HCEC 1CT (cell line): ENCODE measurements at places on chromosomes 7 and 10.

- no peak for DNase-seq
Observed at GRCh38 chr7:44116087-44116788, 7.1 kb downstream of the POLD2 start.

DNA sequence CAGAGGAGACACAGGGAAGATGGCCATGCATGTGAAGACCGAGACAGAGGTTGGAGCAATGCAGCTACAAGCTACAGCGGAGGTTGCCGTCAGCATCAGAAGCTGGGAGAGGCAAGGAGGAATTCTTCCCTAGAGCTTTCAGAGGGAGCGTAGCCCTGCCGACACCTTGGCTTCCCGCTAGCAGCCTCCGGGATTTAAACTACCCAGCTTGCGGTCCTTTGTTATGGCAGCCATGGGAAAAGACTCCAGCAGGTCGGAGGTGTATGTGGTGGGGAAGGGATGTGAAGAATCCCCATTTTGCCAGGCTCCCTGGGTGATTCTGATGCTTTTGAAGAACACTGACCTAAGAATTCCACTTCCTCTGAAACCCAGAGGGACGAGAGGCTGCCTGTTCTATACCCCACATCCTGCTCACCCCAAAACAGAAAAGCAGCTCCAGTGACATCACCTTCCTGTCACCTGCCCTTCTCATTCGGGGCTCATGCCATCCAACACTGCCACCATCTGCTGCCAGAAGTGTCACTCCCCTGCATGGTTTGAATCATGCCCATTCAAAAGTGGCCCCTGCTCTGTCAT, 3.3 kb upstream of the SEPHS1 start:
- DNase-seq = no peak

DNA sequence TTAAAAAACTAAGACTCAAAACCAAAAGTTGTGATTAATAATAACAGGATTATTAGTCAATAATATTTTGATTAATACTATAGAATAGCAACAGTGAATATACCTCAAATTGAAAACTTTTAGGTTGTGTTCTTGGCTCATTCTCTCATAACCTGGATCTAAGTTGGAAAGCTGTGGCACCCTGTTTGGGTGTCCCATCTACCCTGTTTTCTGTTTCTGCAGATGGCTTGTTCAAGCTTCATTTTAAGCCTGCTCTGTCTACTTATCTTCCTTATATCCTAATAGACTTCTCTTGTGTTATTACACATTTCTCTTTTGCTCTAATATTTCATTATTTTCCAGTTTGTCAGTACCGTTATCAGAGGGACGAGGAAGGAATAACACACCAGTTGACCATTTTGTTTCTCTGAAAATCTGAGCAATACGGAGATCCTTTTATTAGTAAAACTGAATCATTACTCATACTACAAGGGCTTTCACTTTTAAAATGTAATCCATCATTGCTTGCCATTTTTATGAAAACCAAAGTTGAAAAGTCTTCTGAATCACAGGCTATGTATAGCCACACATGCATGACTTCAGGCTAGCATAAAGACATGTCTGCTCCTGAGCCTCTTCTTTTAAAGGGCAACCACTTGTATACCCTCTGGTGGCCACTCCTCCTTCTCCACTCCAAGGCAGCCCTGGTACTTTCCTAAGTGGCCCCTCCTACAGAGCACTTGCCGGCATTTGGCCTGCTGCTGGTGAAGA, 22.3 kb downstream of the COX15 start:
- DNase-seq = peak; percentile 78

DNA sequence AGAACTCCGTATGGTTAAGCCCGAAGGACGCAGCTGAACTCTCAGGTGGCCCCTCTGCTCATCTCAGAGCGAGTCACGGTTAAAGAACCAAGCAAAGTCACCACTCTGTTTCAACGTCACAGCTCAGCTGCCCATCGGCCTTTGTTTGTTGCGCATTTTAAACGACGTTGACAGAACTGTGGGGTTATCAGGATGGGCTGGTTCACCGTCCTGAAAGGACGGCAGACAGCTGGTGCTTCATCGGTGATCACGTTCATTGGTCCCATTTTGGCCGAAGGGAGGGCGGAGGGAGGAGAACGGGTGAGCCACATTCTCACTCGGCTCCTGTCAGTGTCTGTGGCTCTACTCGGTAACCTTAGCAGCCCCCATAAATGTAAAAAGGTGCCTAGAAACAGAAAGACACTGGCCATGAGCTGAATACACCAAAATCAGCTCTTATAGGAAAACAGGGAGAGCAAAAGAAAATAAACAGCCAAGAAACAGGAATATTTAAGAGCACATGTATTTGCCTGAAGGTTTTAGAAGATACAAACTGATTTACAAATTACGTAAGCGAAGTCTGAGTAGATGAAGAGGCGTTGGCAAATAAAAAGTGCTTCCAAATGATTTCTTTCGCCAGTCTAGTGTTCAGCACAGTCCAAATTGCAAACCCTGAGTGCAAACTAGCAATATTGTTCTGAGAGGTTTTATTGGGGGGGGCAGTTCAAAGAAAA, 8.4 kb downstream of the PRKAG2 start:
- no peak for DNase-seq

- DNase-seq = peak; percentile 30
Observed at GRCh38 chr10:50310560-50311174, 59.4 kb upstream of the ASAH2 start.

DNA sequence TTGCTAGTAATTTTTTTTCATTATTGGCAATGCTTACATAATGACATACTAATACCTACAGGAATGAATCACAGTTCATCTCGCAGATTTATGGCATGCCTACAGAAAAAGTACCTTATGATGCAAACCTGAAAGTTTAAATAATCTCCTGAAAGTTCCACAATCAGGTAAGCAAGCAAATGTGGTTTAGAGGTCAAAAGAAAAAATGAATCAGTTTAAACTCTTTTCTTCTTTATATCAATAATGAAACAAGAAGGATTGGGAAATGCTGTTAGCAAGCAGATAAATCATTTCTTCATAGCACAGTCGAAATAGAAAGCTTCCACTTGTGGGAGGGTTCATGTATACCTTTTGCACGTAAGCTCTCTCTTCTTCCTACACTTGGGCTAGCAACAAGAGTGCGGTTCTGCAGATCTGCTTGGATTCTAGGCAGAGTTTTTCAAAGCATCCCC, 53.7 kb upstream of the MTPN start:
- DNase-seq = no peak

GRCh38 chr7:3725155-3726059, 424.4 kb downstream of the SDK1 start:
- no peak for DNase-seq

GRCh38 chr10:132224343-132225072, 37.8 kb downstream of the DPYSL4 start:
- DNase-seq = no peak

- DNase-seq = no peak
Observed at GRCh38 chr10:13231808-13232207, 2.4 kb downstream of the UCMA start.

DNA sequence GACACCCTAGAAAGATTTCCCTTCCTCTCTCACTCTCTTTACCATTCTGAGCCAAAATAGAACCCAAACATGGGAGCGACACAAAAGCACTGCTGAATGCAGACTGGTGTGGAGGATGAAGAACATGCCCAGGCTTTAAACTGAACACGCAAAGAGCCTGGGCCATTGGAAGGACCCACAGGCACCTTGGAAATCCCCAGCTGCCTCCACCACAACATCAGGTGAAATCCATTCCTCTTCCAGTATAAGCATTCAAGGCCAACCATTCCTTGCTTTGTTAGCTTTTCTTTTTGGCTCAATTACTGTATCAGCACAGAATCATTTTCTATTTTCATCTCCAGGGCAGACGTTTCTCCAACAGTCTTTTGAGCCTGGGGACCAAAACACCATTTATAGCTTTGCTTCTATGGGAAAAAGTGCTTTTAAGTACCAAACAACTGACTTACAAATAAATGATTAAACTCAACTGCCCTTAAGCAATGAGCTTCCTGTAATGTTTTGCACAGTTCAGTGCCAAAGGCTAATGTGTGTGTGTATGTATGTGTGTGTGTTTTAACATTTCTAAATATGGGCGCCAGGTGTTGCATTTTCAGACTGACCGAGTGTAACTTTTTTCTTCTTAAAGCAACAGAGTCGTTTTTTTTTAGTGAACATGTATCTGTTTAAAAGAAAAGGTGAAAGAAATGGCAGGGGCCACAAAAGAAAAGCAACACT, 16.2 kb upstream of the BLNK start:
- no peak for DNase-seq

DNA sequence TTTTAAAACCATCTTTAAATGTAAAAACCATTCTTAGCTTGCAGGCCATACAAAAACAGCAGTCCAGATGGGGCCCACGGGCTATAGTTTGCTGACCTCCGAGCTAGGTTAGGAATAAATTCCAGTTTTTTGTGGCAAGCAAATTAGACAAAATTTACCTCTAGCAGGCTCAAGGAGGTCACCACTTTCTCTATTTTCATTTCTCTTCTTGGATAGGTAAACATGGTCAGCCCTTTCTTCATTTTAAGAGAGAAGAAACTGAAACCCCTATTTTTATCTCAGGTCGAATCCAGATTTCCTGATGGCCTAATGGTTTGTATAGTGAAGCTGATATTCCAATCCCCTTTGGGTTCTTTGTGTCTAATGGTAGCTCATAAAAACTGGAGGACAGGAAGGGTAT, 10.7 kb downstream of the IKZF5 start:
- DNase-seq = no peak

DNA sequence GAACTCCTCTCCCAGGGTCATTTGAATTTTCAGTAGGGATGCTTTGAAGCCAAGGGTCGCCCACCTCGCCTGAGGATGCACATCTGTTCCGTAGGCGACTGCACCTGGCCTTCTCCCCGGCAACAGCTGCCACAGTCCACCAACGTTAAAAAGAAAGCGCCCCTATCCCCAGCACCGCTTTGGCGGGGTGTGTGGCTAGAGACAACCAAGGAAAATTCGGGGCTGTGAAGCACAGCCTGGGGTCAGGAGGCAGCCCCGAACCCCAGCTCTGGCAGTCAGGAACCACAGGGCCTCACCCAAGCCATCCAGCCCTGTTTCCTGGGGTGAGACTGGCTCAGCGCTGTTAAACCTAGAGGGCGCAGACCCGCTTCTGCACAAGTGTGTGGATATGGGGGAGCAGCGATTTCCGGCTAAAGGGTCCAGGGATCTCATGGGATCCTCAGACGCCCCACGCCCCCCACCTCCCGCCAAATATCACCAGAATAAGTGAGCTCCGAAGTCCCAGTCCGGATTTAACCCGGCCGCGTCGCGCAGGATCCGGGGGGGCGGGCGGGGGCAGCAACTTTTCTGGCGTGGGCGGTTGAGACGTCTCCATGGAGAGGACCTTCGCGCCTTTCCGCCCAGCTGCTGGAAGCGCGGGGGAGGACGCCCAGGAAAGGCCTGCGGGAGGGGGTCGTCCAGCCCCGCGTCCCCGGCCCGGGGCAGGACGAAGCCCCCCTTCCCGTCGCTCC, 822 bp downstream of the ZC3HAV1L start:
- peak; percentile 56 for DNase-seq
